ENCODE measurements at places on chromosomes 4 and X. TPM values are rescaled to one million over a fixed set of nuclear protein-coding genes. Genes with fewer than 3 reads are reported as not detected.
A peak's percentile ranks its signal among the peaks of the same experiment; 100 is the strongest.

GRCh38 chr4:99321241-99322191, at the start of gene ADH1B:
ADH1B (minus strand) TSS chr4:99321401; CDS start chr4:99321331, 70 bp downstream.
- H3K27ac ChIP-seq = no peak within 1 kb of the TSS
- H3K36me3 ChIP-seq = no peaks in the 10 kb centered on the region
- DNase-seq = no peak
- H3K4me1 ChIP-seq = no peaks in the 10 kb centered on the region

- DNase-seq = no peak
- no peaks in the 10 kb centered on the region for H3K4me1 ChIP-seq
- H3K36me3 ChIP-seq = no peaks in the 10 kb centered on the region
- no peaks in the 10 kb centered on the region for H3K27me3 ChIP-seq
- H3K27ac ChIP-seq = no peak overlapping the region
- no peak overlapping the region for H3K4me3 ChIP-seq
These were observed 61.7 kb upstream of the ADGRG2 start for GRCh38 chrX:19183761-19184477.

- no peak for DNase-seq
- no peak overlapping the region for H3K27ac ChIP-seq
- H3K4me1 ChIP-seq = no peaks in the 10 kb centered on the region
- no peaks in the 10 kb centered on the region for H3K36me3 ChIP-seq
These were observed 772 bp upstream of the SLC49A3 start for GRCh38 chr4:689723-690122.

- peak overlapping the region; percentile 87 for H3K4me3 ChIP-seq
- DNase-seq = no peak
- H3K27me3 ChIP-seq = peaks cover 23% of the 10 kb centered on the region
- H3K4me1 ChIP-seq = peaks cover 19% of the 10 kb centered on the region
- no peaks in the 10 kb centered on the region for H3K36me3 ChIP-seq
- no peak overlapping the region for H3K27ac ChIP-seq
These were observed 773 bp downstream of the SNCA start for GRCh38 chr4:89836031-89836745.

GRCh38 chr4:152073351-152074087, 312.7 kb upstream of the GATB start:
- H3K4me1 ChIP-seq = peaks cover 8% of the 10 kb centered on the region
- no peak for DNase-seq
- H3K36me3 ChIP-seq = peaks cover 3% of the 10 kb centered on the region
- H3K27ac ChIP-seq = no peak overlapping the region

DNA sequence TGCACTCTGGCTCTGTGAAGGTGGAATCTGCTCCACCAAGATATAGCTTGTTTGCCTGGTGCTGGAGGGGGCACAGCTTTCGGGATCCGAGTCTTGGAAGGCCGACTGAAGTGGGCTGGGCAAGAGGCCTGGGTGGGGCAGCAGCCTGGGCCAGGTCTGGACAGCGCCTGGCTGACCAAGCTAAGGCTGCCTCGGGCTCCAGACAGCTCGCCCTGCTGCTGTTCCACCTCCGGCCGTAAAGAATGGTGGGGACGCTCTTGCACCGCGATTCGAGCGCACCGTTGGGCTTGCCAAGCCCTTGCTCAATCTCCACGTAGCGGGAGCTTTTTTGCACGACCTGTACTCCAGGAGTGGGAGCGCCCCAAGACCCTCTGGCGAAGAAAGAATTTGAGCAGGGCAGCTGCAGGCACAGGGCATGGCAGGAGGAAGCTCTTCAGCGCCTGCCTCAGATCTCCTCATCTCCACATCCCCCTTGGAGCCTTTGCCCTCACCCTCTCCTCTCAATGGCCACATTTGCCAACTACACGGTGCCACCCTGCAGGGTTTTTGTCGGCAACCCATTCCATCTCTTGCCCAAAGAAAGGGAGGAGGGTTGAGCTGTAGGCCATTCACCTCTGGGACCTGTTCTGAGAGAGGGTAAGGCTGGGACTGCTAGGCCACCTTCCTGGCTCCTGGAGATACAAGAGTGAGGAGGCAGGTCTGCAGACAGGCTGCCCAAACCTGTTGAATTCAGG, 18.9 kb downstream of the CNGA2 start:
- no peak for DNase-seq
- no peaks in the 10 kb centered on the region for H3K27me3 ChIP-seq
- no peaks in the 10 kb centered on the region for H3K4me1 ChIP-seq
- no peaks in the 10 kb centered on the region for H3K36me3 ChIP-seq
- H3K4me3 ChIP-seq = no peak overlapping the region

The TASL gene
- 1.8 TPM for total RNA-seq

The EVC gene
- total RNA-seq = 3.6 TPM

DNA sequence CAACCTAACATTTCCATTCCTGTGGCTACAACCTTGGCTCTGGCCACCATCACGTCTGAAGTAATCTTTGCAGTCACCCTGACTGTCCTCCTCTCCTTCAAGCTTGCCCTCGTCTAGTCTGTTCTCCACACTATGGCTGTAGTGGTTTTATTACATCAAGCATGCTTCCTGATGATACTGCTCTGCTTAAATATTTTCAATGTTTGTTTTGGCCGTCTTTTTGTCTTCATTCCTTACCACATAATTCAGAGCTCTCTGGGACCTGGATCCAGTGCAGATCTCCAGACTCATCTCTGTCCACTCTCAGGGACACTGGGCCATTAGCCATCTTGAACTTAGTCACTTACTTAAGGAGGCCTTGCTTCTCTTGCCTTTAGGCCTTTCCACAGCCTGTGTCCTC, 27.7 kb upstream of the FREM3 start:
- H3K4me1 ChIP-seq = no peaks in the 10 kb centered on the region
- no peak for DNase-seq
- no peaks in the 10 kb centered on the region for H3K27me3 ChIP-seq
- H3K27ac ChIP-seq = no peak overlapping the region
- H3K4me3 ChIP-seq = no peak overlapping the region
- H3K36me3 ChIP-seq = no peaks in the 10 kb centered on the region

- H3K4me1 ChIP-seq = no peaks in the 10 kb centered on the region
- H3K4me3 ChIP-seq = no peak overlapping the region
- H3K27ac ChIP-seq = no peak overlapping the region
- no peaks in the 10 kb centered on the region for H3K27me3 ChIP-seq
- DNase-seq = no peak
These were observed 7.0 kb upstream of the TRIML1 start for GRCh38 chr4:188132232-188132631.

- H3K4me1 ChIP-seq = no peaks in the 10 kb centered on the region
- H3K27me3 ChIP-seq = peaks cover 18% of the 10 kb centered on the region
- no peak for DNase-seq
- H3K4me3 ChIP-seq = no peak overlapping the region
- no peaks in the 10 kb centered on the region for H3K36me3 ChIP-seq
- no peak overlapping the region for H3K27ac ChIP-seq
These were observed 29.9 kb downstream of the HMX1 start for GRCh38 chr4:8841678-8842268.

- no peak overlapping the region for H3K4me3 ChIP-seq
- H3K4me1 ChIP-seq = no peaks in the 10 kb centered on the region
- H3K27me3 ChIP-seq = no peaks in the 10 kb centered on the region
- no peaks in the 10 kb centered on the region for H3K36me3 ChIP-seq
These were observed 93.3 kb downstream of the TIGD2 start for GRCh38 chr4:89204624-89205023.

DNA sequence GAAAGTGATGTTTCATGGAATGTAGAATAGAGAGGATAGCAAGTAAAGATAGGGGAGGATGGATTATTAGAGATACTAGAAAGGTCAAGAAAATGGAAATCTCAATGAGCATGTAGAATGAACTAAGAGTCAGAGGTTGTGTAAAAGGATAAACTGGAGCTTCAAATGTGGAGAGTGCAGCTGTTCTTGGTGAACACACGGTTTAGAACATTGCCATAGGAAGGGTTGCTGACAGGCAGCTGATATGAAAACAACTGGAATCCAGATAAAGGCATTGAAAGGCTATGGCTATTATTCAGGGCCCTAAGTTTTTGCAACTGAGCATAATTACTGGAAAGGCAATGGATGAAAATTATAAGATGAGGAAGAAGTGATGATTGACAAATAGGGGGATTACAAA, 239.6 kb upstream of the VEGFC start:
- H3K36me3 ChIP-seq = no peaks in the 10 kb centered on the region
- DNase-seq = no peak
- H3K4me1 ChIP-seq = no peaks in the 10 kb centered on the region
- H3K4me3 ChIP-seq = no peak overlapping the region

- DNase-seq = no peak
- no peak overlapping the region for H3K27ac ChIP-seq
- no peaks in the 10 kb centered on the region for H3K27me3 ChIP-seq
- H3K4me3 ChIP-seq = no peak overlapping the region
- H3K4me1 ChIP-seq = no peaks in the 10 kb centered on the region
- H3K36me3 ChIP-seq = no peaks in the 10 kb centered on the region
These were observed 8.9 kb upstream of the PCDH18 start for GRCh38 chr4:137541181-137541580.

DNA sequence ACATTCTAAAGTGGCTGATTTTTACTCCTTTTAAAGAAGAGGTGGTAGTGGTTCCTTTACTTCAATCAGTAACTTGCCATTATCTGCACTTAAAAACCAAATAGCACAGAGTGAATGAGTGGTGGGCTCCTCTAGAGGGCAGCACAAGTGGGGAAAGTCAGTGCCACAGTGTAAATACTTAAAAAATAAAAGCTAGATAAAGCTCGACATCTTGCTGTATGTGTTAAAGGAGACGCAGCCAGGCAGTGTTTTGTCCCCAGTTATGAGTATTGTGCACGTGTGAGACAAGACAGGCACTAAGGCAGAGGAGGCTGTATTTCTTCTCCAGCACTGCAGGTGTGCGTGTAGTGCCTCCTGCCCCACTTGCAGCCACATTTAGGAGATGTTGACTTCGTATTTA, 24.6 kb downstream of the NAP1L5 start:
- DNase-seq = peak; percentile 21
- no peak overlapping the region for H3K4me3 ChIP-seq
- H3K4me1 ChIP-seq = no peaks in the 10 kb centered on the region
- peaks cover 8% of the 10 kb centered on the region for H3K36me3 ChIP-seq
- no peak overlapping the region for H3K27ac ChIP-seq
- no peaks in the 10 kb centered on the region for H3K27me3 ChIP-seq

Measured in T-cell (primary cell).